Stimulated activated CD4-positive, alpha-beta T cell treated with anti-CD3 and anti-CD28 coated beads, Interleukin-15, amount 100 ng/mL, for 1 hour (primary cell): ENCODE measurements at places on chromosomes 1 and 21.

- DNase-seq = no peak
Measured at GRCh38 chr1:110259770-110260169, 49.7 kb downstream of the KCNC4 start.

- DNase-seq = no peak
Measured at GRCh38 chr1:3881193-3881480, 18.9 kb downstream of the C1orf174 start.

DNA sequence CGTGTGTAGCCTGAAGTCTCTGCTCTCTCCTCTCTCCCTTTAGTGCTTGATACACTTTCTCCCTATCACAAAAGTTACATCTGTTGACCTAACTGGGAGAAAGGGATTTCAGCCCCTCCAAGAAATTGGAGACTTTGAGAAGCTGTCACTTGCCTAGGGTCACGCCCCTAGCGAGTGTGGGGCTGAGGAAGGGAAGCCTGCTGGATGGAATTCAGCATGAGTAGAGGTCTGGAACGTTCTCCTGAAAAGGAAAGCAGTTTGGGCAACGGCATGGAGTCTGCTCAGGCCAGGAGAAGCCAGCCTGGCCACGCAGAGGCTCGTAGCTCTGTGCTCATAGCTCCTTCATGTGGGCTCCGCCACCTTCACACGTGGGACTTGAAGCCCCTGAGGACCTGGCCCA lies 22.4 kb downstream of the COL16A1 start:
- no peak for DNase-seq

GRCh38 chr1:100461222-100461621 lies 76.7 kb upstream of the GPR88 start:
- no peak for DNase-seq

DNA sequence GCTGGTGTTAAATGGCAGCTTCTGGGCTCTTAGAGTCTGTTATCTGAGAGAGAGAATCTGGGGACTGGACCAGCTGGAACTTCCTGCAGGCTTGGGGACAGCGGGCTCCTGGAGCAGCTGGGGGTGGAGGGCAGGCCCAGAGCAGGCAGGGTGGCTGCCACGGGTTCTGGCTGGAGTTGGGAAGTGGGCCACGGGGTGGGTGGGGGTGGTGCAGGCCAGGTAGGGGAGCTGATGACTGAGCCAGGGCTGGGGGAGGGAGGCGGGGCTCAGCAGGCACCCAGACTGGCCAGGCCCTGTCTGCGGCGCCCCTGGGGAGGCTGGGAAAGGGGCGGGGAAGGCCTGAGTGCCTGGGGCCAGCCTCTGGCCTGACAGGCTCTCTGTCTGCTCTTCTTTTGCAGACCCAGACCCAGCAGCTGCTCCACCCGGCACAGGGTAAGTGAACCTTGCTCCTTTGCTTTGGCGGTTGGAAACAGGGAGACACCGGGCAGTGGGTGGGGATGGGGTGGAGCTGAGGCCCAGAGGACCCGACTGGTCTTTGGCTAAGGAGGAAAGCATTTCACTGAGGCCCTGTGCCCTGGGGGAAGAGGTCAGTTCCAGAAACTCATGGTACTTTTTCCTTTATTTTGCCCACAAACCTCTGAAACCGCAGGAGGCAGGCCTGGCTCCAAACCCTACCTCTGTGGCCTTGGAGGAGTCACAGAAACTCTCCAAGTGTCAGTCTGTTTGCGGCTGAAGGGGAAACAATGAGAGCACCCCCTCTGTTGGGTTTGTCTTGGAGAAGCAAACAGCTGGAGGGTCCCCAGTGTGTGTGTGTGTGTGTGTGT lies 48.8 kb downstream of the ARHGEF10L start:
- no peak for DNase-seq

GRCh38 chr1:197618061-197618460 lies 157.2 kb downstream of the DENND1B start:
- no peak for DNase-seq

DNA sequence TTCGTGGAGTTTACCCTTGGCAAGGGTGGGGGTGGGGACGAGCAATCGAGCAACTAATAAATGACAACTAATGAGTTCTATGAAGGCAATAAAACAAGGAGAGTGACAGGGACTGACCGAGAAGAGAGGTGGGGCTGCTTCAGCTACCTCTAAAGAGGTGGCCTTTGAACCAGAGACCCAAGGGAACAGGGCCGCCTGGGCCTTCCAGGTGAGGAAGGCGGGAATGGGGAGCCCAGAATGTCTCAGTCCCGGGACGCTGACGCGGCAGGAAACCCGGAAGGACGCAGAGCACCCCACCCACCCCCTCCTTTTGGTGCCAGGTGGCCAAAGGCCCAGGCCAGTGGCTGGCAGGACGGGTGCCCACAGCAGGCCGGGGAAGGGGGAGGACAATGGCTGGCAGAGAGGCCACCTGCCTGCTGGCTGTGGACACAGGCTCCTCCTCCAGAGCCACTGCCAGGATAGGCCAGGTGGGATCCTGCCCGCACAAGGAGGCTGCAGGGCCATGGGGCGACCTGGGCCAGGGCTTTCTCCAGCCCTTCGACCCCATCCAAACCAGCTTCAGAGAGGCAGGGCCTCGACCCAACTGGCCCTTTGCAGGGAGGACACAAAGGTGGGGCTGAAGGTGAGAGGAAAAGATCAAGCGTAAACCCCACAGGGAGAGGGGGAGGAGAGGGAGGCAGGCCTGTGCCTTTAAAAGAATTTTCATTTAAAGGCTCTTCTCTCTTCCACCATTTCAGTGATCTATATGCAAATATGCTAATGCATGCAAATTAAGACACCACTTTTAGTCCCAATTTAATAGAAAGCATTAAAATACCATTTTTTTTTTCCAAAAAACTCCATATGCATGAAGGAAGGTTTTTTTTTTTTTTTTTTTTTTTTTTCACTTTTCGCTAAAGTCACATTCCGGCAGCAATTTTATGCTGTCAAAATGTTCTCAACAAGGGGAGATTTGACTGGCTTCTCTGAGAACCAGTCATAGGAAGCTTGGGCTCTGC lies 58.1 kb downstream of the CASZ1 start:
- no peak for DNase-seq

DNA sequence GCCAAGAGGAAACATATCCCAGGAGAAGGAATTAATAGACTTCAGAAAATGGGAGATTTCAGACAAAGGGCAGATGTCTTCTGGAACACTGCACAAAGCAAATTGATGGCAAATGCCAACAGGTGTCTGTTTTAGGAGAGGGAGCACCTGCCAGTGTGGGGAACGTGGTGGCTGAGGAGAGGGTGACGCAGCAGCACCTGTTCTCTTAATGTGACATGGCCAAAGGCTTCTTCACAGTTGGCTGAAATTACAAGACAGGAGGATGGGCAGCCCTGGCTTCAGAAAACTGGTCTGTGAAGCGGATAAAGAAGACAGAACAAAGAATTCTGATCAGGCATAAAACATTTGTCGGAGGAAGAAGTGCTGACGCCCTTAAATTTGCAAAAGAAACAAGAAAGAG lies 178.7 kb upstream of the RUNX1 start:
- DNase-seq = no peak

DNA sequence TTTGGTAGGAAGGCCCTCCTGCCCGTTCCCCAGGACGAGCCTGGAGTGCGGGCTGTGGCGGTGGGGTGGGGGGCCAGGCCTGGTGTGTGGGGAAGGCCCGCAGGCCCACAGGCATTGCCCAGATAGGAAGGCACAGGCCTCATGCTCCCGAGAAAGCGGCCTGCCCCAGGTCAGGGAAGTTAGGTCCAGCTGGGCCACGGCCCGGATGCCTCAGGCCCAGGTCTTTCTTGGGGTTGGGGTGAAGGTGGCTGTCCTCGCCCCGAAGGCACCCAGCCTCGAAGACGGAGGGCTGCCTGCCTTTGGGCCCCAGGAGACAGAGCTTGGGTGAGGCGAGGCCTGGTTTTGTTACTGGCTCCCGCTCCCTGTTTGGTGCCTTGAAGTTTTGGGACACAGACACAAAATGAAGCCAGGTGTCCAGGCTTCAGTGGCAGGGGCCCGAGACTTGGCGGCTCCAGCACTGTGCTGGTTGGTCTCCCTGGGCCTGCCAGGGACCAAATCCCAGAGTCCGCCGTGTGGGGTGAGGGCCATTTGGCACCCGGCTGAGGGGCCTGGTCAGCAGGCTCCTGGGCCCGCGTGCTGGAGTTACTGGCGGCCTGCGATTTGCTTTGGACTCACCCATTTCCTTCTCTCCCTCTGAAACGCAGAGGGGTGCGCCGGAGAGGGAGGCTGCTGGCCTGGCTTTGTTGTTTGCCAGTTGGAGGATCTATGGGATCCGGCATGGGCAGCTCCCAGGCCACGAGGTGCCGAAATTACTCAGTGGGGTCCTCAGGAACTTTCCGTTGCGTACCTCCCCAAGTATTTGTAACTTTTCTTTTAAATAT lies 2.0 kb downstream of the SKI start:
- DNase-seq = no peak

DNA sequence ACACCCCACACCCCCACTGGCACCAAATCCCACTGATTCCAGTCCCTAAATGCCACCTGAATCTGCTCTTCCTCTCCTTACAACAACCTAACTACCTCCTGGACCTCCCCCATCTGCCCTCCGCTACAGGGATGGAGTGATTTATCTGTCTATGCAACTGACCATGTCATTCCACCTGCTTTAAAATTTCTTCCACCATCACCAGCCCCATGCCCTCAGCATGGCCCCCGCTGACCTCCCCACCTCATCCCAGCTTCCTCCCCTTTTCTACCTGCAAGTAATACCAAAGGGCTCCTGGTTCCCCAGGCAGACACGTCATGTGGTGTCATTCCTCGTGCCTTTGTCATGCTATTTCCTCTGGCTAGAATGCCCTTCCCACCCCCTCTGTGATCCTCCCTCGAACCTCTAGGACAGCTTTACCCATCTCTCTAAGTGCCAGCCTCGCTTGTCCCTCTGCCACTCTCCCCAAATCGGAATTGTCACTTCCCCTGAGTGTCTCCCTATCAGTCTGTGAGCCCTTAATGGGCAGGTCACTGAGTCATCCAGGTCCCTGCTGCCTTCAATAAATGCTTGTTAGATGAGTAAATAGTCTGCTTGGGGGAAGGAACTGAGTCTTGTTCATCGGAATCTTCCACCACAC lies 3.7 kb downstream of the GJB4 start:
- DNase-seq = no peak

- no peak for DNase-seq
Measured at GRCh38 chr21:36132696-36133095, 2.2 kb upstream of the CBR3 start.

- no peak for DNase-seq
Measured at GRCh38 chr1:25692560-25692959, 76.0 kb downstream of the MAN1C1 start.

DNA sequence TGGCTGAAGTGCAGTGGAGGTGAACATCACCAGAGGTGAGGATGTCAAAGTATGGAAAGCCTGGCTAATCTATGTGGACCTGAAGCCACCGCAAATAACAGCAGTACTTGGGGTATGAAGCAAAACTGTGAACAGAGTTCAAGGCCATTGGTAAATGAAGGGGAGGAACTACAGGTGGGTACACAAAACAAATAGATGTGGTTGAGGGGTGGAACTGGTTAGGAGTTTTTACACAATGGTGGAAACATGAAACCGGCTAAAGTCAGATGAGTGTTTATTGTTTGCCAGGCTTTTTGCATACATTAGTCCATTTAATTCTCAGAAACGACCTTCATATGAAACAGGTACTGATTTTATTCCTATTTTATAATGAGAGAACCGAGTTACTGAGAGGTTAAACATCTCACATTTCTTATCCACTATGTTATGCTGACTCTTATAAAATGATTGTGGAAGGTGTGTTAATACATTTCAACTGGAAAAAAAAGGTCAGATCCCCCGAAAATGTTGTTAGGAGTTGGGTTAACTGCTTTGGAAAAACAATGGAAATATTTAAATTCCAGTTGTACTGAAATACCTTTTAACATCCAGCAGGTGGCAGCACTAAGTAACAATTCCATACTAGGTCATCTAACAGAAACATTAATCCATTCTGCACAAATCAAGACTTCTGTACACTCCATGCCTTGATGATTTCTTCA lies 44.3 kb upstream of the GTF2B start:
- DNase-seq = no peak

DNA sequence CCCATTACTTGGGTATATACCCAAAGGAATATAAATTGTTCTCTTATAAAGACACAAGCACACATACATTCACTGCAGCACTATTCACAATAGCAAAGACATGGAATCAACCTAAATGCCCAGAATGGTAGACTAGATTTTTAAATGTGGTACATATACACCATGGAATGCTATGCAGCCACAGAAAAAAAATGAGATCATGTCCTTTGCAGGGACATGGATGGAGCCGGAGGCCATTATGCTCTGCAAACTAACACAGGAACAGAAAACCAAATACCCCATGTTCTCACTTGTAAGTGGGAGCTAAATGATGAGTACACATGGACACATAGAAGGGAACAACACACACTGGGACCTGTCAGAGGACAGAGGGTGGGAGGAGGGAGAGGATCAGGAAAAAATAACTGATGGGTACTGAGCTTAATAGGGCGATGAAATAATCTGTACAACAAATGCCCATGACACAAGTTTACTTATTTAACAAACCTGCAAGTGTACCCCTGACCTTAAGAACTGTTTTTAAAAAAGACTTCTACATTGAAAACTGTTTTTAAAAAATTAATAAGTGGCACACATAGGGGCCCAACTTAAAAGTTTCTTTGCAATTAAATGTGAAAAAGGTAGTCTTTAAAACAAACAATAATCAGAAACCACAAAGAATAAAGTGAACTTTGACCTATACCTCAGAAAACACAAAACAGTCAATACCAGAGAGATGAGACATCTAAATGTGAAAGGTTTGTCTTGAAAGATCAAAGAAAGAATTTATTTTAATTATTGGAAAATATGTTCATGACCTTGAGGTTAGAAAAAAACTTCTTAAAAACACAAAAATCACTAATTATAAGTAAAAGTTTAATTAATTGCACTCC lies 75.2 kb downstream of the CDC42BPA start:
- no peak for DNase-seq

- DNase-seq = no peak
Measured at GRCh38 chr1:59707178-59707791, 107.5 kb upstream of the HOOK1 start.

DNA sequence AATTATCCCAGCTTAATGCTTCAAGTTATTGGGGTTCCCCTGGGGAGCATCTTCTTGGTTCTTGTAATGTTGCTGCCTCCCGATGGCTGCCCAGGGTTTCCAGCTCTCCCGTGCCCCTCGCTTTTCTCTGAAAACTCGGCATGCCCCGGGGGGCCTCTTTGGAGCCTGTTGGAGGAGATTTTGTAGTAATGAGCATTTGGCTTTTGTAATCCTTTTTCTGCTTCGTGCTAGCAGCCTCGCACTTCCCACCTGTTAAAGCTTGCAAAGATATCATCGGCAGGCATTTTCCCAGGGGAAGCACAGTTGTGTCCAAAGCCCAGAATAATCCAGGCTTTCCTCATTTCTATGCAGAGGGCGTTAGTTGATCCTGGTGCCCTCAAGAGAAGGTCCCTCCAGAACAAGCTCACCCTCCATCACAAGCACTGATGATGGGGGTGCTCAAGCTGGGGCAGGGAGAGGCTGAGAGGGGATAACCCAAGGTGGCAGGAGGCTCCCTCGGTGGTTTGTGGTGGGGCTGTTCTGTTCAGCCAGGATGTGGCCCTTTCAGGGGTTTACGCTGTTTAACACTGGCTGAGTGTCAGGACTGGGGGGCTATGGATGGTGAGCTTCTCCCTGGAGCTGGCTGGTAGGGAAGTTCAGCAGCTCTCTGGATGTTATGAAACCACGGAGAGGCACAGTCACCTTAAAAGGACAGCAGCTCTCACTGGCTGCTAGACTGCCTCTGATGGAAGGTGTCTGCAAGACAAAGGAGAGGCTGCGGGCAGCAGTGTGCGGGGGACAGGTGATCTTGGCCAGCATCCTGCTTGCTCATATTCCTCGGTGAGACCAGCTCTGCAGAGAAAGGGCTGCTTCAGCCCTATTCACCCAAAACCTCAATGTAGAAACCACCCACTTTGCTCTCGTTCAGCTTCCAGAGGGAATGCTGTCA lies 477.1 kb upstream of the VAMP3 start:
- no peak for DNase-seq
